ENCODE measurements at places on chromosomes 1 and 21.

DNA sequence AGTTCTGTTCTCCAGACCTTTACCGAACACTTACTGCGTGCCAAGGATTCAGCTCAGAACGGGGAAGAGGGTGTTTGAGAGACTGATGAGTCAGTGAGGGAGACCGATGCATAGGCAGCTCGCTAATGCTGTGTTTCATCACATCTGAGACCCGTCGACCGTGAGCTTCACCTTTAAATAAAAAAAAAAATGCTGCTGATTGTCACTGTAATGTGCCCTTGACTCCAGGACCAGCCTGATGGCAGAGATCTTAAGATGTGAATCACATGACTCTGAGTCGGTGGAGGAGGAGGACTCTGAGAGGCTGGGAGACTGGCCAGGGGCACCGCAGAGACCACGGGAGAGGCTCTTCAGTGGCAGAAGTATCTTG lies 28.8 kb downstream of the SPSB1 start:
- DNase-seq = no peak

- DNase-seq = no peak
Observed at GRCh38 chr21:44710294-44710665, 1.1 kb downstream of the TSPEAR start.

DNA sequence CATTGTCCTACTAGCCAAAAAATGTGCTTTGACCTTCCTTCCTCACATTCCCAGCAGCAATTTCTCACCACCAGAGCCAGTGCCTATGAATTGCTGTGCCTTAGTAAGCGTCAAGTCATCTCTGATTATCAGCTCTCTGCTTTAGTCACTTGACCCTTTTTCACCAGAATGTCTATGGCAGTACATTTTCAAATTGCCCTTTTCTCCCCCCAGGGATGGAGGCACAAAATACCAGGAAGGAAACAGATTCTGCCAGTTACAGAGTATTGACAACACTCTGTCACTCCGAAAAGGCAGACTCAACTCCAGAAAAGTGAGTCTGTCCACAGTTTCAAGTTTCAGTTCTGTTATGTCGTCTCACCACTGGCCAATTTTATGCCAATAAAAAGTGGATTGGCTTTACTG lies 167.4 kb downstream of the TNFSF18 start:
- no peak for DNase-seq

- DNase-seq = no peak
Observed at GRCh38 chr1:26281091-26281958, 1.4 kb downstream of the SH3BGRL3 start.

GRCh38 chr1:156707417-156708217 lies 2.2 kb upstream of the CRABP2 start:
- DNase-seq = no peak

GRCh38 chr1:92536980-92537884 lies 50.5 kb upstream of the GFI1 start:
- DNase-seq = no peak

- no peak for DNase-seq
Observed at GRCh38 chr1:38489844-38490270, 369.7 kb downstream of the RRAGC start.

- DNase-seq = no peak
Observed at GRCh38 chr1:229862017-229862774, 204.8 kb upstream of the GALNT2 start.

DNA sequence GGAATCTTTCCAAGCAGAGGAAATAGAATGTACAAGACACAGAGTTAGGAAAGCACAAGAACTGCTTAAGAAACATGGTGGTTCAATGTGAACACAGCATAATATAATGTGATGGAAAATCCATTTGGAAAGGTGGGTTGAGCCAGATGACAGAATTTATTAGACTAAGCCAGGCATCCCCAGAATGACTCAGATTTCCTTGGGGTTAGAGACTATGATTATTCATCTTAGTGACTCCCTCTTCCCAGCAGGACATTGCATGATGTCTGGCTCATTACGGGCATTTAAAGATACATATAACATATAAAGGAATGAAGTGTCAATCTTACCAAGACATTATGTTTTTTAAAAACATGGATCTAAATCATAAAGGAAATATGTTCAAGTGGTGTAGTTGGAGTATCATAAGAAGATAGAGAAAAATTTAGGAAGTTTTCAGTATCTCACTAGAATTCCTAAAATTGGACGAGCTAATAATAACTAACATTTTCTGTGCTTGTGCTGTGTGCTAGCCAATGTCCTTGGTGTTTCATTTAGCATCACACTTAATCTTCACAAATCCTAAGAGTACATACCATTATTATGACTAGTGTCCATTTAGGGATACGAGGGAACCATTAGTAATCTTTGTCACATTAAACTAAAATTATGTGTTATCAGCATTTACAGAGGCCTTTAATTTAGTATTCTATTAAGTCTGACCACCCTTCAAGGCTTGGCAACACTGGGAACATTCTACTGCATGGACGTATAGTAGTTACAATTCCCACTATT lies 41.0 kb upstream of the ST6GALNAC5 start:
- no peak for DNase-seq

DNA sequence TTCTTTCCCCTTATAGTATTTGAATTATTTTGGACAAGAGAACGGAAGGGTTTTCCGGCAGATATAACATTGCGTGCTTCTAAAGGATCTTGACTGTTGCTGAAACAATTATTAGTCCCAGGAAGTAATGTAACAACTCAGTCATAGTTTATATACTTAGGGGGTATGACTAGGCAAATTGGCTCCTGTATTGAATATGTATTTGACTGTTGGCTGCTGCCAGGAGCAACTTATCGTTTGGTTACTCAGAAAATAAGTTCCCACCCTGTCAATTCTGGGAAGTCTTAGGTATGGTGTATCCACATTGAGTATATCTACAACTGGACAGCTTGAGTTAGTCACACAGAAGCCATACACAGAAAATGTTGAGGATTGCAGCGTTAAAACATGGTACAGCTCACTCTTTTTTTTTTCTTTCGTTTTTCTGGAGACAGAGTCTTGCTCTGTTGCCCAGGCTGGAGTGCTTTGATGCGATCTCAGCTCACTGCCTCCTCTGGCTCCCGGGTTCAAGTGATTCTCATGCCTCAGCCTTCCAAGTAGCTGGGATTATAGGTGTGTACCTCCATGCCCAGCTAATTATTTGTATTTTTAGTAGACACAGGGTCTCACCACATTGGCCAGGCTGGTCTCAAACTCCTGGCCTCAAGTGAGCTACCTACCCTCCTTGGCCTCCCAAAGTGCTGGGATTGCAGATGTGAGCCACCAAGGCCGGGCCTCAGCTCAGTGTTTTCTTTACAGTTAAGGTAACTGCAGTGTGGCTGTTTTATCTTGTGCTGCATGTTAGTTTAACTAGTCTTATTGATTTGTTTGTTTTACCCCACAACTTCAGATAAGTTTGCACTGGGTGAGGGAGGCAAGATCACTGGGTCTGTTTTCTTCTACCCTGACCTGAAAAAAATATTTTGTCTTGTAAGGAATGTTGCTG lies 10.2 kb downstream of the SMAP2 start:
- DNase-seq = no peak

- no peak for DNase-seq
Observed at GRCh38 chr1:196856053-196856452, 31.8 kb upstream of the CFHR4 start.

Measured in stimulated activated CD8-positive, alpha-beta memory T cell treated with anti-CD3 and anti-CD28 coated beads, Interleukin-4, amount 100 ng/mL, for 1 hour (primary cell).